ENCODE measurements at places on chromosomes 1 and 21.

DNA sequence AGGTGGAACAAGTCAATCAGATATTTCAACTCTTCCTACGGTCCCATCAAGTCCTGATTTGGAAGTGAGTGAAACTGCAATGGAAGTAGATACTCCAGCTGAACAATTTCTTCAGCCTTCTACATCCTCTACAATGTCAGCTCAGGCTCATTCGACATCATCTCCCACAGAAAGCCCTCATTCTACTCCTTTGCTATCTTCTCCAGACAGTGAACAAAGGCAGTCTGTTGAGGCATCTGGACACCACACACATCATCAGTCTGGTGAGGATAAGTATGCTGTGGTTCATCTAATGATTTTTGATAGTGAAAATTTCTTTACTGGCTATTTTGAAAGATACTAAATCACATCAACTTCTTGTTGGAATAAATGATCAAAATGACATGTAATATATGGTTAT is 67.7 kb upstream of the MPC2 start:
- no peak for DNase-seq

DNA sequence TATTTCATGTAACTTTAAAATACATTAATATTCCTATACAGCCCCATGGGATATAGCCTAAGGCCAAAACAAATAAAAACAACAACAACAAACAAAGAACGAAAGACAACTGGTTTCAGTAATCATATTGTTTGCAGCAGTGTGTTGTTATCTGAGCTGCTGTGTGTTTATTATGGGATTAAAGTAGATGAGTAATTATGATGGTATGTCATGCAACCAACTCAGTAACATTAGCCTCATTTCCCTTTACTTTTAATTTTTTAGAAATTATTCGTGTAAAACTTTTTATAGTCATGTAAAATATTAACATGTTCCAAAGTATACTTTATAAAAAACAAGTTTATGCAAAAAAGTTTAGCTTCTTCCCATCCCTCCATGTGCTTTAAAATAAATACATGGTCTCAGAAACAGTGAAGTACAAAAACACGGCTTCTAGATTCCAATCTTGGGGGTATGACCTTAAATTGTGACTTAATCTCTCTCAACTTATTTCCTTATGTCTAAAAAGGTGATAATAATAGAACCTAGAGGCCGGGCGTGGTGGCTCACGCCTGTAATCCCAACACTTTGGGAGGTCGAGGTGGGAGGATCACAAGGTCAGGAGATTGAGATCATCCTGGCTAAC is 176.1 kb downstream of the SLC45A1 start:
- DNase-seq: peak; percentile 45

DNA sequence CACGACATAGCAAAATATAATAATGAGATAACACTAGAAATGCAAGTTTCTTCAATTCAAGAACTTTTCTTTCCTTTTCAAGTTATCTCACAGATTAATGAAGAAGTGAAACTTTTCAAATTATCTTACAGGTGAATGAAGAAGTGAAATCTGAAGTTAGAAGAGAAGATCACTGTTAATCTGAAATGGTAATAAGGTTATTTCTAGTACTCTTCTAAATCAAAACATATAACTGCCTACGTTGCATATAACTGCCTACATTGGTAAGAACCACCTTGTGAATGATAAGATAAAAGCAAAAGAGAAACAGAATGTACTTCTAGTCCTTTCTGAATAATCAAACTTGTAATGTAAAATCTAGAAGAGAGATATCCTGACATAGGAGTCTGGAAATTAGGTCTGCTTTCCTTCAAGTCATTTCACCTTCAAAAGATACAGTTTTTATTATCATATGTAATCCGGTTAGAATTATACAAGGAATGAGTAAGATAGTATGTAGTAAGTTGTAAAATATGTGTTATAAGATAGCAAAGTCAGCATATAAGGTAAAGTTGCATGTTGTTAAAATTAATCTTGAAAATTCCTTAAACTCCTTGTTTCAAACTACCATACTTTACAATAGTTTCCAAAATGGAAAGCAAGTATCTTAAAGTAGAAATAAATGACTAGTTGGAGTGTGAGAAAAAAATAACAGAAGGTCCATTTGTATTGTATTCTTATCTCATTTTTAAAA is 522.4 kb upstream of the ZRANB2 start:
- DNase-seq: no peak

DNA sequence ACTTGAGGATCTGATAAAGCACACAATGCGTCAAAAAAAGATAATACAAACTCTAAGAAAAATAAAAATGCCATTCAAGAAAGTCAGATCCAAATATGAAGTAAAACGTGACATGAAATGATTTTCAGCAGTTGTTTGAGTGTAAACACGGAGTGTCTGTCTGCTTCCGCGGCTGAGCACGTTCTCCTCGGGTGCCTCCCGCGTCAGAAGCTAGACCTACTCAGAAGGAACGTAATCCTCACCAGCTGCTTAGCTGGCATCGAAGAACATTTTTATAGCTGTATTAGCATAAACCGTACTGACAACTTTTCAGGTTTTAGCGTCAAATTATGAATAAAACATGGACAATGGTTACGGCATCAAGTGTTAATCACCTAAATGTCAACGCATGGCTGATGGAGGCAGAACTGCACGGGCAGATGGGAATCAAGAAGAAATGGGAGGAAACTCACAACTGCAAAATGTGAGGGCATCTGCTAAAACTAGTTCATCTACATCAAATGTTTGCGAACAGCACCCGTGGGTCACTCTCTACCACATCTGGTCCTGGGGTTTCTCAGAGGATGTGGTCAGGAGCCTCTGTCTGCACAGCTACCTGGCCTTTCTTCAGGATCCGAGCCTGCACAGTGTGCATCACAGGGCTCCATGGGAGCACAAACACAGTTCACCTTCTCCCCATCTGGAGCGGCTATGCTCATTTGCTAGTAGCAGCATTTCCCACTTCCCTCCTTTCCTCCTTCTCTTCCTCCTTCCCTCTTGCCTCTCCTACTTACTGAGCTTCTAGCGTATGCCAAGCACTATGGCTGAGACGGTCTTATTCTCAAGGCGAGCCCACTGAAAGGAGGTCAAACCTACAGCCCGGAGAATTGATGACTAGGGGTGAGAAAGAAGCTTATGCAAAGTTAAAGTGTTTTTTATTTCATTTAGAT is 40.0 kb downstream of the RCAN1 start:
- no peak for DNase-seq

DNA sequence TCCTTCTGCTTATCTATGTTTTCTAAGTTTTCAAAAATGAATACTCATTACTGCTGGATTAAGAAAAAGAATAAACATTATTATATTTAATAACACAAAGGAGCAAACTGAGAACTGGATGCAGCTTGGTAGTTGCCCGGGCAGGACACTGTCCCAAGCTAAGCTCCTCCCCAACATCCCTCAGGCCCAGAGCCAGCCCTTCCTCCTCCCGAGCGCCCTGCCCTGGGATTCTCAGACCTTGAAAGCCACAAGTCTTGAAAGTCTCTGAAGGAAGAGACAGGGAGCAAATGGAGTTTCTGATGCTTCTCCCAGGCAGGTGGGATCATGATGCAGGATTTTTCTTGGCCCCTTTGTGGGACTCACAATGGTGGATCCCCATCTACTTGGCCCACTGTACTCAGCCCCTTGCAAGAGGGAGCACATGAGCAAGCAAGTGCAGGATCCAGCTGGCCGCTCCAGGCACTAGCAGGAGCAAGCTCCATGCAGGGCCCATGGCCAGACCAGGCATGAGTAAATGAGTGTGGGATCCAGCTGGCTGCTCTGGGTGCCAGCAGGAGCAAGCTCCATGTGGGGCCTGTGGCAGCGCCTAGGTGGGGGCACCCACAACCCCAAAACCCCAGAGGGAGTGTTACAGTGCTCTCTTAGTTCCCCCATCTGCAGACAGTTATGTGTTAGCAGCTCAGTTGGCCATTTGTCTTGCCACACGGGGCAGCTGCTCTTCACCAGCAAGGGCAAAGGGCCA is 32.1 kb upstream of the RAB4A start:
- peak; percentile 33 for DNase-seq

DNA sequence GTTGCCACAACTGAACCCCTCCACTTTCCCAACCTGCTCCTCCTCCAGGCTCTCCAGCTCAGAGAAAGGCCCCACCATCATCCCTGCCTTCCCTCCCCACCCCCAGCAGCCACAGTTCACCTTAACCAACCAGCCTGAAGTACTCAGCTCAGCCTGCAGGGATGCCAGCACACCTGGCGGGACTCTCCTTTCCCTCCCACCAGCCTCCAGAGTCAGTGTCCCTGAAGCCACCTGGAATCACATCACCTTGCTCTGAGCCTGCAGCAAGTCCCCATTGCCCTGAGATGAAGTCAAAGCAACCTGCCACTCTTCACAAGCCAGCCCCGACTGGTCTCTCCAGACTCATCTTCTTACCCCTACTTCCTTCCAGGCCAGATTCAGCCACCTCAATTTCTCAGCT is 26.2 kb upstream of the ZC3H12A start:
- no peak for DNase-seq

DNA sequence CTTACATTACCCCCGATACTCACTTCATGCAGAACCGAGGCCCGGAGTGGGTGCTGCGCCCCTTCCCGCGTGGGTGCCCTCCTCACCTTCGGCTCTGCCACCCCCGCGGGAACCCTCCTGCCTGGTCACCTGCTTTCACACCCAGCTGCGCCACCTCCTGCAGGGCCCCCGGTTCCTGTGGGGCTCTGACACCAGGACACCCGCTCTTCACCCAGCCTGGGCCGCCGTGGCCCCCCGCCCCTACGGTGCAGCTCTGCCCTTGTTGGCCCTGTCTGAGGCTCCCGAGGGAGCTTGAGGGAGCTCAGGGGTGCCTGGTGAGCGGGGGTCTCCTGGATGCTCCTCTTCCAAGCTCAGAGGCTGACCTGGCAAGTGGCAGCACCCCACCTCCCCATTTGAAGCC is 19.0 kb downstream of the RRP1 start:
- no peak for DNase-seq

DNA sequence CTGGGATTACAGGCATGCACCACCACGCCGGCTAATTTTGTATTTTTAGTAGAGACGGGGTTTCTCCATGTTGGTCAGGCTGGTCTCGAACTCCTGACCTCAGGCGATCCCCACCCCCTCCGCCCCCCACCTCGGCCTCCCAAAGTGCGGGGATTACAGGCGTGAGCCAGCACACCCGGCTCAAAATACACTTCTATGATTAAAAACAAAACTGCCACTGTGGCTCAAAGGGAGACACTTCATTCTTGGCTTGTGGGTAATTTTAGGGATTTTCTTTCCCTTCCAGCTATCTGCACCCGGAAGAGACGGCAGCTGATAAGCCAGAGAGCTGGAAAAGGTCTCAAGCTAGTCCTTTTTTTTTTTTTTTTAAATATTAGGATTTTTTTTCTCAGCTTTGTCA is 24.5 kb downstream of the TMPRSS2 start:
- DNase-seq: no peak

DNA sequence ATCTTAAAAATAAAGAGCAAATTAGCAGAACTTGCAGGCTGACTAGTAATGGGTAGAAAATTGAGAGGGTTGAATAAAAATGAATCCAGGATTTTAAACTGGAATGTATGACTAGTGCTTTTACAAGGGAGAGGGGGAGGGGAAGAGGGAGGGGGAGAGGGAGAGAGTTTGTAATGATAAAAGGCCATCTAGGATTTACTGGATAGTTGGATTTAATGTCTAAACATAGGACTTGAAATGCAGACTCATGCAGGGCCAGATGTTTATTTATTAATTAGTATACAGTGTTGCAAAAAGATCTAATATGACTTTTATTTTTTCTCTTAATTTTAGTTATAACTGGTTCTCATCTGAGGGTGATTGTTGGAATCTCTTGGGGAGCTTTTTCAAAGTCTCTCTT is 4.3 kb downstream of the ZNF326 start:
- DNase-seq: no peak

GRCh38 chr21:29318354-29318753 is 19.6 kb downstream of the BACH1 start:
- DNase-seq: no peak

DNA sequence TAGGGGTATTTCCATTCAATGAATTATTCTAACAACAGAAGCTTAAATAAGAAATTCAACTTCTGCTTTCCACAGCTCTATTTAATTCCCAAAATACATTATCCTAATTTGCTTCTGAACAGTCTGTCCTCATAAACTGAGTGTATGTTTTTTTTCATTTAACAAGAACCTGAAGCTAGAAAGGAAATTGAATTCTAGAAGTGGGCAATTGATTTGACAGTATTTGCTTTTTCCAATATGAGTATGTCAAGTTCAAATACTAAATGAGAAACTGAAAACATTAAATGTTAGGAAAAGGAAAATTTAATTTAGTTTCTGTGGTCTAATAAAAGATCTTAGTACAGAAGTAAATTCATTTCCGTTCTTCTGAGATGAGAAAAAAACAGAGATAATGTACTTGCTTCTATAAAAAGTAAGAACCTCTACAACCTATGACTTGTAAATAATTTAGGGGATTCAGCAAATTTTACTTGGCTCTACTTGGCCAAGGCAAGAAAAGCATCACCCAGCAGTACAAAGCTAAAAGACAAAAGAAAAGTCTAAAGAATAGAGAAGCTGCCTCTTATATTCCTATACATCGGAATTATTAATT is 31.1 kb downstream of the RAB3GAP2 start:
- no peak for DNase-seq

DNA sequence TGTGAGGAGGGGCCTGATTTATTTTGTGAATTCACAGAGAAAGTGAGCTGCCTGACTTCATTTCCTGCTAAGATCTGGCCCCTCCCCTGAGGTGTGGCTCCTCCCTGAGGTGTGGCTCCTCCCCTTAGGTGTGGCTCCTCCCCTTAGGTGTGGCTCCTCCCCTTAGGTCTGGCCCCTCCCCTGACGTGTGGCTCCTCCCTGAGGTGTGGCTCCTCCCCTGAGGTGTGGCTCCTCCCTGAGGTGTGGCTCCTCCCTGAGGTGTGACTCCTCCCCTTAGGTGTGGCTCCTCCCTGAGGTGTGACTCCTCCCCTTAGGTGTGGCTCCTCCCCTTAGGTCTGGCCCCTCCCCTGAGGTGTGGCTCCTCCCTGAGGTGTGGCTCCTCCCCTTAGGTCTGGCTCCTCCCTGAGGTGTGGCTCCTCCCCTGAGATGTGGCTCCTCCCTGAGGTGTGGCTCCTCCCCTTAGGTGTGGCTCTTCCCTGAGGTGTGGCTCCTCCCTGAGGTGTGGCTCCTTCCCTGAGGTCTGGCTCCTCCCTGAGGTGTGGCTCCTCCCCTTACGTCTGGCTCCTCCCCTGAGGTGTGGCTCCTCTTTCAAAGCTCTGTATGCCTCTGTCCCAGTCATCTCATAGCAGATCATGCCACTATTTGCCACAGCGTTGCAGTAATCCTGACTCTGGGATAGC is 26.9 kb upstream of the LRRC3 start:
- no peak for DNase-seq

- no peak for DNase-seq
Observed at GRCh38 chr1:180720753-180721152, 88.9 kb downstream of the XPR1 start.

GRCh38 chr1:30701258-30701633 is 22.1 kb downstream of the MATN1 start:
- DNase-seq: no peak

GRCh38 chr21:38679534-38679933 is 126.2 kb upstream of the ETS2 start:
- peak; percentile 53 for DNase-seq

GRCh38 chr1:116740296-116740695 is 13.9 kb upstream of the CD2 start:
- no peak for DNase-seq

- no peak for DNase-seq
Observed at GRCh38 chr1:40300651-40301050, 16.4 kb downstream of the COL9A2 start.

- no peak for DNase-seq
Observed at GRCh38 chr1:187336441-187337168, 507.9 kb downstream of the PLA2G4A start.

- DNase-seq: peak; percentile 26
Observed at GRCh38 chr1:226325178-226325577, 16.2 kb upstream of the LIN9 start.

Measured in foreskin fibroblast (primary cell).